ENCODE measurements at places on chromosomes 13 and 19. TPM values are rescaled to one million over a fixed set of nuclear protein-coding genes. Genes with fewer than 3 reads are reported as not detected.

DNA sequence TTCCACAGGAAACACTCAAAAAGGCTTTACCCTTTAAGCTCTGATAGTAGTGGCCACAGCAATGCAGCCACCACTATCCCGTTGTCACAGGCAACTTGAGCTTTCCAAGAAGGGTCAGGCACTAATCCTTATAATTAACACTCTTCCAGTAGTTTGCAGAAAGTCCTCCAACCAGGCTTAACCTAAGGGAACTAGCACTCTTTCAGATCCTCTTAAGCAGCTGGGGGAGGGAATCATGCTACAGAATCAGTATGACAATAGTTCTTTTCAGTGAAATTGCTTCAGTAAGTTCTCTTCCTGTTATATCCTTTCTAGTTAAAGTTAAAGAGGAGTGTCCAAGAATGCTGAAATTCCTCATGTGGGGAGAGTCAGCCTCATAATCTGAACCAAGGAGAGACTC, 82.2 kb downstream of the TNFSF11 start:
- no peak for DNase-seq

- DNase-seq: no peak
Measured at GRCh38 chr19:51368366-51369282, at the start of gene CLDND2. TSS of gene CLDND2 (minus strand) at chr19:51369003. CDS start at chr19:51368577, 426 bp downstream.

- no peak for DNase-seq
Measured at GRCh38 chr13:71252184-71252704, 614.8 kb downstream of the DACH1 start.

- DNase-seq: no peak
Measured at GRCh38 chr13:73365681-73366080, 306.9 kb downstream of the KLF5 start.

GRCh38 chr19:2867025-2867991, at the start of gene ZNF556:
TSS of gene ZNF556 (plus strand) at chr19:2867335. CDS start at chr19:2867422, 87 bp downstream.
- no peak for DNase-seq

- DNase-seq: no peak
Measured at GRCh38 chr13:52061587-52061986, 37.1 kb downstream of the UTP14C start.

- DNase-seq: no peak
Measured at GRCh38 chr13:23615395-23616081, 45.3 kb downstream of the TNFRSF19 start.

- no peak for DNase-seq
Measured at GRCh38 chr13:41697578-41697977, 240.2 kb downstream of the RGCC start.

DNA sequence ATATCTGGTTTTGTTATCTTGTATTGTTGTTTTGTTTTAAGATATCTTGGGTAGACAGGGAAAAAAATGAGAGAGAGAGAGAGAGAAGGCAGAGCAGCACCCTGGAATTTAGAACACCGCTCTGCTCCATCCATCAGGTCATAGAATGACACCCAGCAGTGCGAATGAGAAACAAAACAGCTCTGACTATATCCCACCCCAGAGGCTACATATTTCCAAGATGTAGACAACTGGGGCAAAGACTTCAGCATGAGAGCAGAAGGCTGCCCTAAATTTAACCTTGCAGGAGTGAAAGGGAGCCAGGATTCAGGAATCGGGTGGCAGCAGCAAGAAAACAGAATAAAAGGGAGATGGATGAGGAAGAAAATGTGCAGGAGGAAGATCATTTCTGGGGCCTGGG, 46.5 kb downstream of the TNFSF13B start:
- no peak for DNase-seq

DNA sequence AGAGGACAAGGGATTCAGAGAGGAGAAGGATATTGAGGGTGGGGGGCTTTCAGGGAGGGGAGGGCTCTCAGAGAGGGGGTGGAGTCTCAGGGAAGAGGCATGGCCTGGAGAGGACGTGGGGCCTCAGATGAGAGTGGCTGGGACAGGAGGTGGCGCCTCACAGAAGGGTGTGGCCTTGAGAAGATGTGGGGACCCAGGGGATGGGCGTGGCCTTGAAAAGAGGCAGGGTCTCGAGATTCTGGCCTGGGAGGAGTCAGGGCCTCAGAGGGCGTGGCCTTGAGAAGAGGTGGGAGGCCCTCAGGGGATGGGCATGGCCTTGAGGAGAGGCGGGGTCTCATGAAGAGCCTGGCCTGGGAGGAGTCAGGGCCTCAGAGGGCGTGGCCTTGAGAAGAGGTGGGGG, 23.7 kb upstream of the TNFSF14 start:
- DNase-seq: peak; percentile 14

DNA sequence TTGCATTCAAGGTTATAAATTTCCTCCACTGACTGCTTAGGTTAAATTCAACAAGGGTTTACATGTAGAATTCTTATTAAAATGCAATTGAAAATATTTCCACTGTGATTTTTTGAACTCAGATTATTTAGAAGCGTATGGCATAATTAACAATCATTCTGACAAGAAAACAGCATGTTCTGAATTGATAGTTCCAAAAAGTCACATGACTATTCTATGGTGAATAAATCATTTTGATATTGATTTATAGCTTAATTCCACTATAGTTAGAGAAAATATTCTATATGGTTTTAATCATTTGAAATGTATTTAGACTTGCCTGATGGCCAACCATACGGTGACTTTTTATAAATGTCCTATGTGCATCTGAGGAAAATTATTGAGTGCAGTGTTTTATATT, 3.0 kb downstream of the ZNF577 start:
- no peak for DNase-seq

- DNase-seq: no peak
Measured at GRCh38 chr13:45826731-45827130, 24.8 kb downstream of the SIAH3 start.

- peak; percentile 83 for DNase-seq
Measured at GRCh38 chr19:15640294-15640903, at the start of gene CYP4F3. TSS of gene CYP4F3 (plus strand) at chr19:15640897. CDS start at chr19:15641416, 519 bp downstream.

GRCh38 chr13:93496985-93497673, 270.5 kb downstream of the GPC6 start:
- no peak for DNase-seq

GRCh38 chr13:77952276-77952675, 33.6 kb upstream of the EDNRB start:
- DNase-seq: no peak

Gene CNFN
- total RNA-seq: 2.8 TPM

Gene WASF3
- total RNA-seq: 16.4 TPM

- DNase-seq: no peak
Measured at GRCh38 chr19:46221981-46222610, 7.4 kb upstream of the IGFL1 start.

DNA sequence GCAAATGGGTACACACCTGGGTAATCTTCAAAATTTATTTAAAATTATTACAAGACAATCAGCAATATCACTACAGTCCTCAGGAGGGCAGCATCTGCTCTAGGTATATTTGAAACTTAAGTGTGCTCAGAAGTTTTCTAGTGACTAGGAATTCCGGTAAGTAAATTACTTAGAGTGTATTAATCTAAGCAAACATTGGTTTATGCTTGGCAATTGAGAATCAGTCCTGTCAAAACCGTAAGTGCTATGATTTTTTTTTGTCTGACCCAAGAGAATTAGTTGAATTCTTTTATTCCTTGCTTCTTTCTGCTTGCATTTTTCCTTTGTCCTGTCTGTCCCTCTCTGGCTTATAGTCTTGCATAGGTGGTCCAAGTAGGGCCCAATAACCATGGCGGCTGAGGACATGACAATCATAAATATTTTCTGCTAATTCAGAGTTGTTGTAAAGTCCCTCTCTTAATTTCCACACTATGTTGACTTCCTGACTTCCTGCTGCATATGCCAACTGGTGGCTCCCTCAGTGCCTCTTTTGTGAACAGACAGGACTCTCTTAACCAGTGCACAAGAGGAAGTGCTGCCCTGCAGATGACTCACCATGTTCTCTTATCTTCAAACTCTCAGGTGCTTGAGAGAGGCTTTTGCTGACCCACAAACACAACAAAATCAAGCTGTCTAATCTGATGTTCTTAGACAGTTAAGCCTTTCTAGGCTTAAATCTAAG, 82.2 kb downstream of the SLAIN1 start:
- DNase-seq: no peak

- no peak for DNase-seq
Measured at GRCh38 chr13:98173431-98174152, 3.5 kb downstream of the RNF113B start.

Gene ZNF665
- 3.9 TPM for total RNA-seq

- DNase-seq: peak; percentile 82
Measured at GRCh38 chr19:30682999-30683536, 310.9 kb downstream of the ZNF536 start.

Gene SHC2
- 51.5 TPM for total RNA-seq

DNA sequence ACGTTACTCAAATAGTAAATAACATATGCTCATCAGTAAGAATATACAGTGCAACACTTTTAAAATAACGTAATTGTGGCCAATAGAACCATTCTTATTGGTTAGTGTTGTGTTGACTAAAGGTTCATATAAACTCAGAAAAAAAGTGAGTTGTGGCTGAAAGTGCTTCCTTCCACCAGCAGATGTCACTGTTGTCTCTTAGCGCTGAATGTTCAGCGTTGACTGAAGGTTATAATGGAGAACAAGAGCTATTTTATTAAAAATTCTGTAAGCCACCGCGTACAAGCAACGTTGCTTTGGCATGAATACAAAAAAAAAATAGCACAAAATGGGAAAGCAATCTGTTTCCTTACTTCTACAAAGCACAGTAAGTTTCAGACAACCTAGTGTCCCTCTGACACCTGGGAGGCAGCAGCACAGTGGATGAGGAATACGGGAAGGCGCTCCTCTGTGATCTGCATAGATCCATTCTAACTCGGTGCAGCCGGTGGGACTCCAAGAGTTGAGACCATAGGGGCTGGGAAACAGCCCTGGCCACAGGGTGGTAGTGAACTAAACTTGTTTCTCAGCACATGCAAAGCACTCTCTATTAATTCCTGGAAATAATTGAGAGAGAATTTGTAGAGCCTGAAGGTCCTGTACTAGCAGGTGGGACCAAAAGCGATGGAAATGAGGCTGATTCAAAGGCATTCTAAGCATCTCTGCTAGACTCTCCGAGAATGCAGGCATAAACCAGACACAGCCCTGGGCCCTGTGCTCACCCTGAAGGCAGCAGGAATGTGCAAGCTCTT, 23.9 kb upstream of the OXGR1 start:
- DNase-seq: no peak

- DNase-seq: no peak
Measured at GRCh38 chr19:28961772-28962500, 251.0 kb downstream of the UQCRFS1 start.

Gene TUBB4A
- 15.9 TPM for total RNA-seq

DNA sequence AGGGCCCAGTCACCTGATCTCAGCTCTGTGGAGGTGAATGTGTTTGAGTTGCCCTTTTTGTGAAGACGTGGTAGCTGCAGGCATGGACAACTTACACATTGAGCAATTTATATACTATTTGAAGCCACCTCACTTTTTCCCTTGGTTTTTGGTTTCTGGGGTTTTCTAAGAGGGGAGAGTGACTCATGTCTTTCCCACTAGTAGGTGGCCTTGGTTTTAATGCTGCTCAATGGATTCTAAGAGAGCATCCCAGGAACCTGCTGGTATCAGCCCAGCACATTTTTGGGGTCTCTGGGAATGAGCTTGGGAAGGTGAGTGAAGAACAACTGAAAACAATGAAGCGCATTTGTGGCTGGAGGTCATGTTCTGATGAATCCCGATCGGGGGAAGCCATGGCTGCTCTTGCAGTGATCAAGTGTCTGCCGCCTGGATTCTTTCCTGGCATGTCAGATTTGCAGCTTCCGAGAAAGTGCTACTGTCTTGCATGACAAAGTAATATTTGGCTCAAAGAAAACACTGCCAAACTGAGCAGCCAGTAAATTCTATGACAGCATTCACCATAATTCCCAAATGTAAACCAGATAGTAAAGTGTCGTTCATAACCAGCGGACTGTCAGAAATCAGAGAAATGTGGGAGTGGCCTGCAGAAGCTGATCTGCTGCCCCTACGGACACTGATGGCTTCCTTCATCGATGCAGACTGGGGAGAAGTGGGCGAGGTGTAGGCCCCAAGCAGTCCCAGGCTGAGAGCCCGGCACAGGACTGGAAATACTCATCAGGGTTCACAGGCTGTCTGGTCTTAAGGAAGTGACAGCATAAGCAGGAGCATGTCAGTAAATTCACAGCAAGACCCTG, 98.7 kb downstream of the COL4A2 start:
- DNase-seq: no peak

- no peak for DNase-seq
Measured at GRCh38 chr19:19067276-19068072, 3.7 kb downstream of the SLC25A42 start.

Gene TNNT1
- total RNA-seq: not detected

Gene JSRP1
- total RNA-seq: 1.2 TPM

DNA sequence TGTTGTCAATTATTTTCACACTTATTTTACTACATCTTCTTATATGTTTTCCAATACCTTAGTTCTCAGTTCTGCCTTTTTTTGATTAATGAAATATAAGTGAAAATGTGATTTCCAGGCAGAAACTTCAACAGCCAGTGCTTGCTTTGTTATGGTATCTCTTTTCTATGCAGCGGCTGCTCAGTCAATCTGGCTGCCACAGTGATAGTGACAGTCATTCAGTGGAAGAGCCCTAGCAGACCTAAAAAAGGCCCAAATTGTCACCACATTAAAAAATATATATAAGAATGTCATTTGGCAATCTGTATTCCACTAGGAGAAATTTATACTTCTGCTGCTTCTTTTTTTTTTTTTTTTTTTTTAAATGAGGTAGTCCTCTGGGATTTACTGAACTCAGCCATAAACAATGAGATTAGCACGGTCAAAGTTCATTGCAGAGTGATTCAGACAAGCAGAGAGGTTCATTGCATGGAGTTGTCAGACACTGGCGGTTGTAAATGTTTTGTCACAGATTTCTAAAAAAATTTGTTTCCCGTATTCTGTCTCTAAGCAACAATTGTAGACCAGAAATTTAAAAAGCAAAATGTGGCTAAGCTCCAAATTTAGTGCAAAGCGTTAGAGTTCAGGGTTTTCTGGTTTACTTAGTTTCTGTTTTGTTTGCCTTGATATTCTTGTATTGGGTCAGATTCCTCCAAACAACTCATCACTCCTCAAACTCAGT, 94.7 kb upstream of the PRR20A start:
- DNase-seq: no peak

Gene NLRP9
- not detected for total RNA-seq

- DNase-seq: no peak
Measured at GRCh38 chr13:33236021-33236420, 49.5 kb downstream of the STARD13 start.
